ENCODE measurements at places on chromosomes 7 and 10.
A peak's percentile ranks its signal among the peaks of the same experiment; 100 is the strongest.

GRCh38 chr7:141974831-141975230 is 1.3 kb upstream of the TAS2R38 start:
- DNase-seq, result peak; percentile 10

GRCh38 chr10:77641788-77642397 is 4.3 kb upstream of the KCNMA1 start:
- DNase-seq, result peak; percentile 53

DNA sequence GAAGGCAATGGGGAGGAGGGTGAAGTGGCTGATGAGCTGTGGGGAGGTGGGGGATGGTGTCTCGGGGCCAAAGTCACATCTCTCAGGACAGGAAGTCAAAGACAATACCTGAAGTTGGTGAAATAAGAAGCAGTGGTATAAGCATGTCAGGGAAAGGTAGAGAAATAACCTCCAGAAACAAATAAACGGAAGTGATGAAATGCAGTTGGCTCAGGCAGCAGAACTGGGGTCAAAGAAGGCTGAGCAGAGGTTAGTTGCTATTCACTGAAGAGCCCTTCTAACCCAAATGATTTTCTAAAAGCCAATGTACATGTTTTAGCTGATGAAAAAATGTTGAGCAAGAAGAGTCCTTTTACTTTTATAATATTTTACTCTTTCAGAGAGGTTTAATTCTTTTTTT is 78.6 kb upstream of the ADRB1 start:
- no peak for DNase-seq

GRCh38 chr7:116492654-116493109 is 6.9 kb upstream of the CAV2 start:
- DNase-seq, result no peak

- no peak for DNase-seq
Observed at GRCh38 chr10:2263561-2263960, 526.2 kb upstream of the ADARB2 start.

GRCh38 chr7:22406715-22407114 is 49.8 kb upstream of the RAPGEF5 start:
- no peak for DNase-seq

DNA sequence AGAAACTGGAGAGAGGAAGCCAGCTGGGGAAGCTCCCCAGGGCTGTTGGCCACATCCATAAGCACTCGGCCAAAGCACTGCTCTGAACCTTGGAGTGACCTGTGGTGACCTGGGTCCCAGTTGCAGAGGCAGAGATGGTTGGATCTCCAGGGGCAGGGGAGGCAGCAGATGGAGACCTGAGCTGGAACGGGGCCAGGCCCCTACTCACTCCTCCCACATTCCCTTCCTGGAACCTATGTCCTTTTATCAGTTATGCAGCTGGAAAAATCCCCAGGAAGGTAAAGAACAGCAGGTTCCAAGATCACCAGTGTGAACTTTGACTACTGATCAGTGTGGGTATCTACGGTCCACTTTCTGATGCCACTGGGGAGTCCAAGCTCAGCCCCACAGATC is 9.6 kb upstream of the PNLIPRP2 start:
- DNase-seq, result no peak

Measured in CD4-positive, alpha-beta T cell treated with Interleukin-6 for 4 hours (primary cell).